T-helper 2 cell (primary cell): ENCODE measurements at places on chromosomes 2 and 18.

DNA sequence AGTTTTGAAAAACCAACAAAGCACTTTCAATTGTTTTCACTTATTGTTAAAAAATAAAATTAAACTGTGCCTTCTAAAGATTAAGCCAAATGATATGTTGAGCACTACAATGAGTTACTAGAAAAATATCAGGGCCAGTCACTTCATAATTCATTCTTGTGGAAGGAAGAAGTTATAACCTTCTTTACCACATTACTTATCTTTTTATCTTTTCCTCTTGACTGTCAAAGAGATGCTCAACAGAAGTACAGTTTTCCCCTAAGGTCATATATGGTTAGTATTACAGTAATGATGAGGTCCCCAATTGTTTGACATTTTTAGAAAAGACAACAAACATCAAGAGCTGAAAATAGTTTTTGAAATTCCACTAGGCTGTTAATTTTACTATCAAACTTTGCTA is 9.4 kb downstream of the PELI1 start:
- peak; percentile 72 for DNase-seq

GRCh38 chr2:83602753-83603152 is 856.3 kb downstream of the SUCLG1 start:
- no peak for DNase-seq

DNA sequence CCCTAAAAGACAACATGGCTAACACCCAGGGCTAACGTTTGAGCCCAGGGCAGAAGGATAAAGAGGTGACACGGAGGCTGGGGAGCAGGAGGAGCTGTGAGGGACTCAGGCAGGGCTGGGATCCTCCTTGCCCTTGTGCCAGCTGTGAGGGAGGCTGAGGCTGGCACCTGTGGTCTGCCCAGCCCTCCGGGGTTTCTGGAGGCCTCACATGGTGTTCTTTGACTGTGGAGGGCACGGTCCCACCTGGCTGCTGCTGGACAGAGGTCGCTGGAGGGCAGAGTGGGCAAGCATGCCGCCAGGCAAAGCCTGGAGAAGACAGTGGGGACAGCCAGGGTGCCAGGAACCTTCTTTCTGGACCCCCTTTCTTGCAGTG is 26.8 kb upstream of the CNNM3 start:
- no peak for DNase-seq

GRCh38 chr18:48206887-48207286 is 202.3 kb downstream of the ZBTB7C start:
- no peak for DNase-seq

DNA sequence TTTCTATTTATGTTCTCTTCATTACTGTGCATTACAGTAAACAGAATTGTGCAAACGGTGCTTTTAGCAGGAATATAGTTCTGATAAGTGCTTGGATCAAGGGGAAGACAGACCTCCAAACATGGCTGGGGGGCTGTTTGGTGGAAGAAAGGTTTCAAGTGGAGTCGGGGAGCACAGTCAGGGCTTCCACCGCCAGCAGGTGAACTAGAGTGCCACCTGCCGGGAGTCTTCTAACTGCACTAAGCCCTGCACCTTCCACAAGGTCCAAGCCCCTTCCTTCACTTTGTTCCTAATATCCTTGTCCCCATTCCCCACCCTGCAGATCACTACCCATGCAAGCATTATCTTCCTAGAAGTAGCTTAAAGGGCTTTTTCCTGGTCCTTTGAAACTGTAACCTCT is 11.1 kb downstream of the ONECUT2 start:
- no peak for DNase-seq

GRCh38 chr2:27281855-27282559 is at the start of gene TRIM54:
Gene TRIM54 (plus strand): TSS chr2:27282429. CDS start chr2:27282732, 303 bp downstream.
- no peak for DNase-seq

DNA sequence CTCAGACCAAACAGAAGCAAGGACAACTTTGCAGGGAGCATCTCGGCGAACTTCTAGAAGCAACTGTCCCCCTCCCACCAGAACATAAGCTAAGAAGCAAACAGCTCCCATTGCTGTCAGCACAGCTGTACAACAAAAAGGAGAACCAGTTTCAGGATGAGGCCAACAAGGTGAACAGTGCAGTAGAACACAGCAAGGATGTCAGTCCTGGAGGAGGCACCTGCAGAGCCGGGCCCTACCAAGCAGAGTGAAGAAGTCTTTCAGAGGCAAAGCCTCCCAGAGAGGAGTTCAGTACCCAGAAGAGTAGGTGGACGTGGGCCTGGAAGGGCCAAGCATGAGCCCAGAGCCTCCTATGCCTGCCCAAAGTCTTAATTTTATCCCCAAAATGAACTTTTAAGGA is 1.0 kb downstream of the PASK start:
- no peak for DNase-seq

GRCh38 chr2:138948070-138948539 is 167.9 kb upstream of the NXPH2 start:
- DNase-seq = peak; percentile 50

GRCh38 chr18:73670039-73670438 is 477.6 kb downstream of the FBXO15 start:
- no peak for DNase-seq

DNA sequence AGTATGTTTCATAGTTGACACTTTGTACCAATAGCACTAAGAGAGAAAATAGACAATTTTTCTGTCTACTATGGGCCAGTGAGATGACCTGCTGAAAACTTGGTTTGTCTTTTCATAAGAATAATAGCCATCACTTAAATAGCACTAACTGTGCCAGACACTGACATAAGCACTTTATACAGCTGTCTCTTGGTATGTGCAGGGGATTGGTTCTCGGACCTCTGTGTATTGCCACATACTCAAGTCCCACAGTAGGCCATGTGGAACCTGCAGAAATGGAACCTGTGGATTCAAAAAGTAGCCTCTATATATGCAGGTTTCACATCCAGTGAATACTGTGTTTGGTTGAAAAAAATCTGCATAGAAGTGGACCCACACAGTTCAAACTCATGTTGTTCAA is 126.7 kb downstream of the XRCC5 start:
- DNase-seq = no peak

DNA sequence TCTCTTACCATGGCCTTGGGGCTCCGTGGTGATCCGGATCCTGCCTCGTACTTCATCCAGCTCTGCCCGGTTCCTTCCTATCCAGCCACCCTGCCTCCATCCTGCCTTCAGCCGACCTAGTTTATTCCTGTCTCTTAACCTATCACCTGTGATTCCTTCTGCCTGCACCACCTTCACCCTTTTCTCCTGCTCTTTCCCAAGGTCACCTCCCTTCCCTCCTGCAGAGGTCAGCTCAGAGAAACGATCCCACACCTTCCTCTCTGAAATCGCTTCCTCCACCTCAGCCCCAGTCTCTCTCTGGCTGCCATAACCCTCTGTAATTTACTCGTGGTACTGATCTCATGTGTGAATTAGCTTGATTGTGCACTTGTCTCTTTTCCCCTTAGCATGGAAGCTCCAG is 23.5 kb upstream of the LAPTM4A start:
- no peak for DNase-seq

DNA sequence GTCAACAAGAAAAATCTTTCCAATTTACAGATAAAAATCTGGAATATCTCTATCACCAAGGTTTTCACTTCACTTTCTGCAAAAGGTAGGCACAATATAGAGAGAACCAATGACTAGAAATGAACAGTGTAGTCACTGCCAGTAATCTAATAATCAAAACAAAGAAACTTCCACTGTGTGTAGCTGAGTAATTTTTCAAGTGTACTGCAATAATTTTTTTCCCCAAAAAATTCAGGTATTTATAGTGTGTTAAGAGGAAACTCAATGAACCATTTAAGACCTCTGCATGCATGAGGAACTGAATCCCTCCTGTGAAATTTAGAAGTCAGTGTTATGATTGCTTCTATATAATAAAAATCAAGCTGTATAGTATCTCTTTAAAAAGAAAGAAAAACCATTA is 121.8 kb downstream of the MEMO1 start:
- no peak for DNase-seq

DNA sequence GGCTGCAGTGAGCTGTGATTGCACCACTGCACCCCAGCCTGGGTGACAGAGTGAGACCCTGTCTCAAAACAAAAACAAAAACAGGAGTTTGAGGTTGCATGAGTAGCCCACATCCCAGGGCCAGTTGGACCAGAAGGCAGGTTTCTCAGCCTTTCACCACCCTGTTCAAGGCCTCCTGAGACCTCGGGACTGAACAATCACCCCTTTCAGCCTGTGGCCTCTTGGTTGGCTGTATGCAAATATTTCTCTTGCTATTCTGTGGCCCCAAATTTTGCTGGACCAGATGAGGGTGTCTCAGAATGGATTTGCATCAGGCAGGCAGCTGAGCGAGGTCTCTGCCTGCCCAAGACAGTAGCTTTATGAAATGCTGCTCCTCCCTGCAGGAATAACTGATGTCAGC is 56.9 kb downstream of the DPYSL5 start:
- DNase-seq = no peak

- no peak for DNase-seq
These were observed 35.2 kb downstream of the TMEM163 start for GRCh38 chr2:134683561-134684112.

DNA sequence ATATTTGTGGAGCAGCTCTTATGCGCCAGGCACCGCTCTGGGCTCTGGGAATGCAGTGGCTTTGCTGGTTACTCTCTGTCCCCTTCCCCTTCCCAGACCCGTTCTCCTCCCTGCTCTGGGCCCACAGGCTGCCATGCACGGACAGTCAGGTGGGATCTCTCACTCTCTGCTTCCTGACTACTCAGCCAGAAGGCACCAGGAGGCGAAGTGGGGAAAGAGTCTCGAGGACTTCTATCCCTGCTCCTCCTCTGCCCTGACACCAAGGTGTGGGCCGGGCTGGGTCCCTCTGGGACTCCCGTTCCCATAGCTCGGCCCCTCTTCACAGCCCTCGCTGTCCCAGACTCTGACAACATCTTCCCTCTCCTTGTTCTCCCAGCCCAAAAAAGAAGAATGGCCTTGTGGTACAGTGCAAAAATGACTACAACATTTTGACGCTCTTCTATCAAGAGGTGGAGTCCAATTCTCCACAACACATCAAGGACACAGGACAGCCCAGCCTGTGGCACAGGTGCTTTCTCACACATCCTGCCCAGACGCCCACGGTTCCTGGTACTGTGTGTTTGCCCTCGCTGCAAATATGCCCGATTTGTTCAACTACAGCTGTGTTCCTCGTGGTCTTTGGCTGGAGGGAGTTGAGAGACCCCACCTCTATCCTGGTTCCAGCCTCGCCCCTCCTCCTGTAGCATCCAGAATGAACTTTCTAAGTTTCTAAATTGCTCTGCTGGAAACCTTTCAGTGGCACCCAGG is 14.0 kb upstream of the DUSP2 start:
- DNase-seq = no peak

DNA sequence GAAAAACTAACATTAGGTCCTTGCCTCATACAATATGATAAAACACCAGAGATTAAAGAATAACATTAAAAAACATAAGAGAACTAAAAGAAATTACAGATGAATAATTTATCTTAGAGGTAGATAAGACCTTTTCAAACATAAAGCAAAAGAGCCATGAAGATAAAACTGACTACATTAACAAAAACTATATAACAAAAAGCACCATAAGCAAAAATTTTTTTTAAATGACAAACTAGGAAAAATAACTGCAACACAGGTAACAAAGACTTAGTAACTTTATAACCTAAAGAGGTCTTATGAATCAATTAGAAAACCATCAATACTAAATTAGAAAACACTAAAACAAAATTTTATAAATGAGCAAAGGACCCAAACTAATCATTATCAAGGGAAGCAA is 16.3 kb upstream of the SERTAD2 start:
- DNase-seq = no peak

- no peak for DNase-seq
These were observed 45.4 kb downstream of the TTN start for GRCh38 chr2:178761759-178762371.

GRCh38 chr2:218961651-218962570 is 2.4 kb downstream of the CDK5R2 start:
- no peak for DNase-seq

- no peak for DNase-seq
These were observed 74.7 kb upstream of the ZNF236 start for GRCh38 chr18:76747676-76748075.

GRCh38 chr18:21820033-21820810 is 79.6 kb downstream of the MIB1 start:
- no peak for DNase-seq

DNA sequence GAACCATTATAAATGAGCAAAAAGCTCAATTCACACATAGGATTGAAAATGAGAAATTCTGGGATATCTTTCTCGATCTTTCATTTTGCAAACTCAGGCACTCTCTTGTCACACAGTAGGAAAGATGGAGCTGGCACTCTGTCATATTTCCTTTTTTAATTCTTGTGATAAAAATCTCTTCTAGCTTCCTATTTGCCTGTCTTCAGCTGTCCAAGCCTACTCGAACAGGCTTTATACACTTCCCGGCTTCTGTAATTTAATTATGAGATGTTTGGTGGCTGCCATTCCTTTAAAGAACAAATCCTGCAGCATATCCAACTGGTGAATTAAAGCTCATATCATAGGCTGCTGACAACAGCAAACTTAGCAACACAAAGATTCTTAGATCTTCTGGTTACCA is 1484.3 kb upstream of the PIK3C3 start:
- DNase-seq = no peak

DNA sequence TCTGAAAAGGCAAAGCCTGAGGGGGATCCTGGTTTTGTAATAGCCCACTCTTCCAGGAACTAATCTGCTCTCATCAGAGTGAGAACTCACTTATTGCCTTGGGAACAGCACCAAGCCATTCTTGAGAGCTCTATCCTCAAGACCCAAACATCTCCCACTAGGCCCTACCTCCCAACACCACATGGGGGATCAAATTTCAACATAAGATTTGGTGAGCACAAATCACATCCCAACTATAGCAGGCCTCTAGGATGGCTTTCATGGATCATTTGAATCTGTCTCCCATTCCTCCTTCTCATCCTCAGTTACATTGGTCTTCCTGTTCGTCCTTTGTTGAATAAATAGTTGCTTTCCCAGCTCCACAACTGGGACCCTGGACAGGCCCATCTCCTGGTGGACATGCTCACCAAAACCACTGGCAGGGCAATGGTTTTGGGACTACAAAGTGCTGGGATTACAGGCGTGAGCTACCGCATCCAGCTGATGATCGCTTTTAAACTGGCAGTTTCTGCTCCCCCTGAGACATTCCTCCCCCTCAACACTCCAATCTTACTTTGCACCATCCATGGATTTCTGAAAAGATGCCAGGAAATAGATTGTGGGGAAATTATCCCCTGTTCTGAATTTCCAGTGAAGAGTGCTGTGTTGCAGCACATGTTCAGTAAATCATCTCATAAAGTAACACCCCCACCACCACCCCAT is 42.6 kb downstream of the MCFD2 start:
- no peak for DNase-seq

DNA sequence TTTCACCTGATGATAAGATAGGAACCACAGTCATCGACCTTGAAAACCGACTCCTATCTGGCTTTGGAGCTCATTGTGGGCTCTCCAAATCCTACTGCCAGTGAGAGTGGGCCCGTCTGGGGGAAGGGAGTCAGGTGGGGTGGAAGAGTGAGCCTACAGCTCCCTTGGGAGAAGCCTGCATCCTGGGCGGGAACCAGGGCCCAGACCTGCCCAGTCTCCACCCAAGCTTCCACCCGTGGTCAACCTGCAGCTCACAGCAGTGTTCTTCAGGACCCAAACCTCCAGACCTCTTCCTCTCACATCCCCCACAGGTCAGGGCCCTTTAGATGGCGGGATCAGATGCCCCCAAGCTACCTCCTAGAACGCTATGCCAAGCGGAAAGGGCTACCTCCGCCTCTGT is 40.2 kb downstream of the LMAN2L start:
- DNase-seq = no peak
